Hepatic stellate cell (primary cell): ENCODE measurements at places on chromosomes 13 and 19.

DNA sequence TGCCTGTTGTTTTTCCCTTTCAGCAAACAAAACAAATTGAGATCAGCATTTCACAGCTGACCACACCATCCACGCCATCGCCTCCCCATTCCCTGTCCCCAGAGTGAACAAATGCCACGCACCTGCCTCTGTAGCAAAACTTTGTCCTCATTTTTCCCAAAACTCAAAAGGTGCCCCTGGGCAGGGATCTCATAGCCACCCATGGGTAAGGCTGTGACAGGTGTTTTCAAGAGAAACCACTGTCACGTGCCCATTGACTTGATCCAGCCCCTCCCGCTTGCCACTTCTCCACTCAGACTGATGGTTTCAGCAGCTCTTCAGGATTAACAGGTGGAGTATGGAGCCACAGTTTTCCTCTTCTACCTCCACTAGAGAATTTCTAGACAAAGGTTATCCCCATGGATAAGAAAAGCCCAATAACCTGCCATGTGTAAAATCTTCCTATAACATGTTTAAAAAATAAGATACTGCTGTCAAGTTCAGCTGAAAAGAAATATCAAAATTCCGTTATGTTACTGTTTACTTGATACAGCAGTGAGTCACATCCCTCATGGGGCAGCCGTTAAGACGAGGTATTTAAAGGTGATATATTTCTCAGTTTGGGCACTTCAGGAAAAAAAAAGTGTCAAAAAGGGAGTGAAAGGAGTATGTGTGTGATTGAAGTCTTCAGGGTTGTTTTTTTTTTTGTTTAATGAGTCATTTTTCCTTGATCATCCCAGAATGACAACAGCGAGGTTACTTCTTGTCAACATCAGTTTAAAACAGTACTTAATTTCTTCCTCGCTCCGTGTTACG is 63.5 kb upstream of the GPR183 start:
- DNase-seq: no peak

- no peak for DNase-seq
Measured at GRCh38 chr19:44653343-44653742, 9.6 kb downstream of the PVR start.

DNA sequence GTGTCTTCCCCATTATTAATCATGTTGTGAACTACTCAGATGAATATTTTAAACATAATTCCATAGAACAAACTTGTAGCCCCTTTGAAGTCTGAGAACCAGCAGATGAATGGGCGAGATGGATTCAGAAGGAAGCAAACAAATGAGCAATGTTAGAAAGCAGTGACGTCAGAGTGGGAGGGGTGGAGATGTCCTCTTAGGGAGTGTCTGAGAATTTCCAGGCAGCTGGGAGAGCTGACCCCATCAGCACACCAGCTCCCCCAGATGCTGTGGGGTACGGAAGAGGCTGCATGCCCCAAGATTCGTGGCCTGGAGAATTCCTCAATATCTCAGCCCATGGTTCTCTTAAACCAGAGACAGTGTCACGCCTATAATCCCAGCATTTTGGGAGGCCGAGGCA is 68.6 kb downstream of the DPF1 start:
- DNase-seq: no peak

DNA sequence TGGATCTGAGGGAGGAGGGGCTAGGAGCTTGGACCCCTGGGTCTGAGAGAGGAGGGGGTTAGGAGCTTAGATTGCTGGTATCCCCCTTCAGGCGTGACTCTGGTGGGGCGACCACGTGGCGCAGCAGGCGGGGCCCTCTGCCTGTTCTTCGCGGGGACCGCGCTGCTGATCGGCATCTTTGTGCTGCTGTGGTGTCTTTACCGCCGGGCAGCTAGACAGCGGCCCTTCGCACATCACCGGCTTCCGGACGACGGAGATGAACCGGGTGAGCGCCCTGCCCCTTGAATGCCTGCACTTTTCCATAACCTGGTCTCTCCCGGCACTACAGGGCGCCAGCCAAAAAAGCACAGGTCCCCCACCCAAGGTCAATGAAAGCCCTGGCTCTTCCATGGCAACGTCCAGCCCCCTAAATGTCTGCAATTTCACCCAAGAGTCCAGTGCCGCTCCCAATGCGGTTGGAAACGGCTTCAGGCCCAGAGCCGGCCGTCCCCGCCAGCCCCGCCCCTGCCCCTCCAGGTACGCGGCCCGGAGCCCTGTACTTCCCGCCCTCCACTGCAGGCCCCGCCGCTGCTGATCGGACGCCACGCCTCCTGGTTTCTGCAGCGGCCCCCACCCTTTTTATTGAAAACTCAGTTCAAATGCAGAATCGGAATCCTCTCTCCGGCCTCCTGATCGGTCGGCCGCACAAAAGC is 2.8 kb downstream of the GFY start:
- no peak for DNase-seq

GRCh38 chr19:47445937-47446402 is 25.7 kb downstream of the SLC8A2 start:
- peak; percentile 60 for DNase-seq

- no peak for DNase-seq
Measured at GRCh38 chr13:75736173-75736572, 100.0 kb downstream of the LMO7 start.

DNA sequence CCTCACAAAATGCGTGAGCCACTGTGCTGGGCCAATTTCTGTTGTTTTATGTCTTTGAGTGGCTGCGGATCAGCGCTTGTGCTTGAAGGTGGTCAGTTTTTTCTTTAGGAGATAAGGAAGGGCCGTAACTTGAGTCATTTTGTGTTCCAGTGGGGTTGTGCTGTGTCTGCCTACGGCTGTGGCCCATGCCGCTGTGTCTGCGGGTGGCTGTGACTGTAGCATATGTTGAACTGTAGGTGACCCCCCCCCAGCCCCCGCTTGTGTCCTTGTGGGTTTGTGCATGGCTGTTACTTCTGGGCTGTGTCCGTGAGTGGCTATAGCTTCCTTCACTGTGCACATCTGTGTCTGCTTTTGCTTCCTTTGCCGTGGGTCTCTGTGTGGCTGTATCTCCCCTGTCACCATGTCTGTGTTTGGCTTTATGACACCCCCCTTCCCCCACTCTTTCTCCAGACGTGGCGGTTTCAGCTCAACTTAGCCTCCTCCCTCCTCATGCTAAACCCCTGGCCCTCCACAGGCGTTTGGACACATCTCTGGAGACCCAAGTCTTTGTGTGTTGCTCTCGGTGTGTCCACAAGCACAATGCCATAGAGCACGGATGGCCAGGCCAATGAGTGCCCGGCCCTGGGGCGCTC is 675 bp downstream of the PPP1R14A start:
- DNase-seq: peak; percentile 52

GRCh38 chr19:13938301-13939064 is at the start of gene PODNL1:
Gene PODNL1 (minus strand): TSS chr19:13938417. CDS start chr19:13938181, 236 bp downstream.
- peak; percentile 91 for DNase-seq

DNA sequence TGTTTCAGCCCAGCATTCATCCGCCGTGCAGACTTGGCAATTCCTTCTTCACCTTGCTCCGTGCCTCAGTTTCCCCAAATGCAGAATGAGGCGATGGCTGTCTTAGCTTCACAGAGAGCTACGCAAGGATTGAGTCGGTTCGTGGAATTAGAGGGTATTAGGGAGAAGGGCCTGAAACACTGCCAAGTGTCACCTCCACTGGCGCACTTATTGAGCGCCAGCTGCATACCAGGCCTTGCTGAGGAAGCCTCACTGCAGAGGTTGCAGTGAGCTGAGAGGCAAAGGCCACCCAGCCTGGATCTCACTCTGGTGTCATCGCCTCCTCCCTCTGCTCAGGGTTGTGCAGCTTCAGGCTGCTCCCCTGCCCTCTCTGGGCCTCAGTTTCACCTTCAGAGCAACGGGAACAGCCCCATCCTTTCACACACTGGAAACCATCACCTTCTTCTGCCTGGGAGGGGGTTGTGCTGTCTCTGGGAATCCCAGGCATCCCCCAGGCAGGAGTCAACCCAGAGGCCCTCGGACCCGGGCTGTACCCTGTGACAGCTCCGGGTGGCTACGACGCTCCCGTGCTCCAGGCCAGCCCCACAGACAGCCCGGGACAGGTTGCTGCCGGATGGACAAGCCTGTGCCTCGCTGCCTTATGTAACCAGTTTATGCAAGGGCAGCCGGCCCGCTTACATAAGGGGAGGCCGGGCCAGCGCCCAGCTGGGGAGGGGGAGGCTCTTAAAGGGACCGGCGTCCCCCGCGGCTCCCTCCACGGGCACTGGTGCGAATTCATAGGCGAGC is 31.9 kb downstream of the NFIC start:
- DNase-seq: no peak

GRCh38 chr13:42153199-42154113 is 105.0 kb downstream of the DGKH start:
- DNase-seq: no peak

DNA sequence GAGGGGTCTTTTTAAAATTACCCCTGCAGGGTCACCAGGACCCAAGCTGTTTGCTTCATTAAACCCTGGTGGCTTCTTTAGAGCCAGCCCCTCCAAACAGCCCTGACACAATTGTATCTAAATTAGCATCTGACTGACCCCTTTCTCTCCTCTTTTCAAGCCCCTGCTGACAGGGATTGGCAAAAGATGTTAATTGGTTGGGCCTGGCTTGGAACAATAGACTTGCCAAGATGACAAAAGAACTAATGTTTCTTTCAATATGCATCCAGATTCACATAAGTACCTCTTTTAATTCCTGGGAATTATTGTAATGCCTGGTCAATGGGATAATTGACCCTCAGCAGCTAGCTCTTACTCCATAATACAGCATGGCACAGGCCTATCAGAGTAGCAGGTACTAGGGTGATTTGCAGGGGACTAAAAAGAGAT is 140.8 kb downstream of the SHISA2 start:
- no peak for DNase-seq

DNA sequence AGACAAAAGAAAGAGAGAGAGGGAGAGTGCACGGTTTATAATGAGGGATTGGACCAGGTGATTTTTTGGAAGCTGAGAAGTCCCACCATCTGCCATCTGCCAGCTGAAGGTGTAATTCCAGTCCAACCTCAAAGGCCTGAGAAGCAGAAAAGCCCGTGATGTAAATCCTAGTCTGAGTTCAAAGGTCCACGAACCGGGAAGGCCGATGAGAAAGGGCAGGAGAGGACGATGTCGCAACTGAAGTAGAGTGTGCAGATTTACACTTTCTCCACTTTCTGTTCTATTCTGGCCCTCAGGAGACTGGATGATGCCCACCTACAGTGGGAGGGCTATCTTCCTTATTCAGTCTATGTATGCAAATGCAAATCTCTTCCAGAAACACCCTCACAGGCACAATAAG is 500.0 kb downstream of the DIAPH3 start:
- no peak for DNase-seq

- DNase-seq: no peak
Measured at GRCh38 chr19:38978326-38978689, 2.8 kb upstream of the FBXO17 start.

GRCh38 chr13:110306340-110306959 is 507 bp downstream of the COL4A1 start:
- no peak for DNase-seq

- DNase-seq: no peak
Measured at GRCh38 chr13:112066624-112067004, 335 bp upstream of the SOX1 start.

GRCh38 chr13:112174476-112175110 is 107.6 kb downstream of the SOX1 start:
- DNase-seq: no peak

DNA sequence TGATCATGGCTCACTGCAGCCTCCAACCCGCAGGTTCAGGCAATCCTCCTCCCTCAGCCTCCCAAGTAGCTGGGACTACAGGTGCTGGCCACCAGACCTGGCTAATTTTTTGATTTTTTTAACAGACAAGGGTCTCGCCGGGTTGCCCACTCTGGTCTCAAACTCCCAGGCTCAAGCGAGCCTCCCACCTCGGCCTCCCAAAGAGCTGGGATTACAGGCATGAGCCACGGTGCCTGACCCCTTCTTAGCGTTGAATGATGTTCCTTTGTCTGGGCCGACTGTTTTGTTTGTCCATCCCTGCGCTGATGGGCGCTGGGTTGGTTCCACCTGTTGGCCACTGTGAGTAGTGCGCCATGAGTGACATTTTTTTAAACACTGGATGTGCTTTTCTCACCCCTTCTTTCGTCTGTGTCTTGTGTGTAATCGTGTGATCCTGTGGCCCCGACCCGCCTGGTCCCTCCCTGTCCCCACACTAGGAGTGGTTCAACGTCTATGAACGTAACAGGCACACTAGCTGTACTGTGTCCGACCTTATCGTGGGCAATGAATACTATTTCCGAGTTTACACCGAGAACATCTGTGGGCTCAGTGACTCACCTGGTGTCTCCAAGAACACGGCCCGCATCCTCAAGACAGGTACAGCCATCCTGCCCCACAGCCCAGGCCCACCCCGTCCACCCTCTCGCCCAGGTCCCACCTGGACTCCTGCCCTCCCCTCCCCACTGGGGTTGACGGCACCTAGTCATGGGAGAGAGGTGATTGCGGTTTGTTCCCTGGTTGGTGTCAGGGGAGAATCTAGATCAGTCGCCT is 15.0 kb upstream of the EMC10 start:
- peak; percentile 91 for DNase-seq

DNA sequence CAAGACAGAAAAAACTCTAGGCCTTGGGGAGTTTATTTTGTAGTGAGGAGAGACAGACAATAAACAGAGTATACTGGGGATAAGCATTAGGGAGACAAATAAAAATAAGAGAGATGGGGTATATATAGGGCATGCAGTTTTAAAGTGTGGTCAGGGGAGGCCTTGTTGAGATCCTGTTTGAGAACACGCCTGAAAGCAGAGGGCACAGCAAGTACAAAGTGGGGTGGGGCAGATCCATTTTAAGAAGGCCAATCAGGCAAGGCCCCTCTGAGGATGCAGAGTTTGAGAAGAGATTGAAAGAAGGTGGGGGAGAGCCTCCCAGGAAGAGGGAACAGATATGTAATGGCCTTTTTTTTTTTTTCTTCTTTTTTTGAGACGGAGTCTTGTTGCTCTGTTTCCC is 2.1 kb downstream of the PPP2R1A start:
- no peak for DNase-seq

GRCh38 chr13:46995874-46996273 is 99.0 kb upstream of the HTR2A start:
- no peak for DNase-seq

DNA sequence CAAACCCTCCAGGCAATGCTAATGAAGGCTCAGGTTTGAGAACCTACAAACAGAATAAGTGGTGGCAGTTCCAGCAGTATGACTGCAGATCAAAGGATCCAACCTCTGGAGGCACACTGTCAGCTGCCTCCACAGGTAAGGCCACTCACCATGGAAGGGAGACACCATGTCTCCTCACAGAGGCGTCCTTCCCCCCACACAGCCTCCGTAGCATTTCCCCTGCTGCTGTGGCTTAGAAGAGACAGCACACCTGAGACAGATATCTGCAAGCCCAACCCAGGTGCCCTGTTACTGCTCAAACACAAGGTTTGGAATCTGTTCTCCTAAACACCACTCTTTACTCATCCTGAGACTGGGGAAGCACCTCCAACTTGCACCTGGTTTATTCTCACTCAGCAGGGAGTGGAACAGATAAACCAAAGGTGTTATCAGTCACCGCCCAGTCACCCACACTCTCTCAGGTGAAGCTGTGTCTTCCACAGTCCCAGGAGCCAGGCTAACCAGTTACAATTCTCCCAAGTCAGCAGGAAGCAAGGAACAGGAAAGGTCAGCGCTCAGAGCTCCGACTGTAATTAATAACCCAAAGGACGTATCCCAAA is 311.2 kb downstream of the FOXO1 start:
- no peak for DNase-seq
